Left renal pelvis (tissue), 4 donors: ENCODE measurements at places on chromosomes 7 and 10. TPM values are rescaled to one million over a fixed set of nuclear protein-coding genes. Genes with fewer than 3 reads are reported as not detected.

HOXA7 gene
- polyA plus RNA-seq, result 29.5 TPM

FRA10AC1 gene
- polyA plus RNA-seq, result 39.4 TPM

PIP4K2A gene
- 30.6 TPM for polyA plus RNA-seq

SUGCT gene
- 15.5 TPM for polyA plus RNA-seq

MMD2 gene
- 0.18 TPM for polyA plus RNA-seq

DNAJC12 gene
- polyA plus RNA-seq, result 14.5 TPM

NRG3 gene
- 10.9 TPM for polyA plus RNA-seq

LRRN3 gene
- 7.1 TPM for polyA plus RNA-seq

NPSR1 gene
- not detected for polyA plus RNA-seq

MYL10 gene
- 0.22 TPM for polyA plus RNA-seq

ARMC3 gene
- polyA plus RNA-seq, result 0.89 TPM

GDF2 gene
- polyA plus RNA-seq, result not detected

ATRNL1 gene
- polyA plus RNA-seq, result 22.5 TPM

FBXW4 gene
- polyA plus RNA-seq, result 55.6 TPM

LRRC17 gene
- 126 TPM for polyA plus RNA-seq

ETV1 gene
- 53.1 TPM for polyA plus RNA-seq

ELAPOR2 gene
- polyA plus RNA-seq, result 2.9 TPM

HOXA5 gene
- 76.3 TPM for polyA plus RNA-seq

PPIA gene
- polyA plus RNA-seq, result 1,187 TPM

CLDN4 gene
- 3.7 TPM for polyA plus RNA-seq

CPA2 gene
- polyA plus RNA-seq, result 0.34 TPM

FEZF1 gene
- polyA plus RNA-seq, result not detected

PPP1R17 gene
- polyA plus RNA-seq, result not detected

RBM20 gene
- polyA plus RNA-seq, result 2.1 TPM

WEE2 gene
- polyA plus RNA-seq, result 0.19 TPM

RARRES2 gene
- polyA plus RNA-seq, result 46.9 TPM

HTR5A gene
- polyA plus RNA-seq, result not detected

DYDC2 gene
- 0.95 TPM for polyA plus RNA-seq

ANXA8 gene
- polyA plus RNA-seq, result 0.17 TPM

C10orf62 gene
- not detected for polyA plus RNA-seq

PAX2 gene
- polyA plus RNA-seq, result 140 TPM

MARVELD1 gene
- 121 TPM for polyA plus RNA-seq

LLCFC1 gene
- polyA plus RNA-seq, result 0.60 TPM

TCF7L2 gene
- 47.8 TPM for polyA plus RNA-seq
